NCI-H2171 (cell line): ENCODE measurements at places on chromosomes 16 and 17.

GRCh38 chr16:83799336-83799735, 8.4 kb upstream of the HSBP1 start:
- no peak for DNase-seq

GRCh38 chr16:85916141-85916890, 17.4 kb downstream of the IRF8 start:
- DNase-seq: no peak

- no peak for DNase-seq
Measured at GRCh38 chr17:62611292-62611691, 16.2 kb upstream of the MRC2 start.

GRCh38 chr17:7836596-7837407, 2.8 kb downstream of the KDM6B start:
- DNase-seq: peak; percentile 98
